CD8-positive, alpha-beta T cell (primary cell): ENCODE measurements at places on chromosomes 3 and 15.

DNA sequence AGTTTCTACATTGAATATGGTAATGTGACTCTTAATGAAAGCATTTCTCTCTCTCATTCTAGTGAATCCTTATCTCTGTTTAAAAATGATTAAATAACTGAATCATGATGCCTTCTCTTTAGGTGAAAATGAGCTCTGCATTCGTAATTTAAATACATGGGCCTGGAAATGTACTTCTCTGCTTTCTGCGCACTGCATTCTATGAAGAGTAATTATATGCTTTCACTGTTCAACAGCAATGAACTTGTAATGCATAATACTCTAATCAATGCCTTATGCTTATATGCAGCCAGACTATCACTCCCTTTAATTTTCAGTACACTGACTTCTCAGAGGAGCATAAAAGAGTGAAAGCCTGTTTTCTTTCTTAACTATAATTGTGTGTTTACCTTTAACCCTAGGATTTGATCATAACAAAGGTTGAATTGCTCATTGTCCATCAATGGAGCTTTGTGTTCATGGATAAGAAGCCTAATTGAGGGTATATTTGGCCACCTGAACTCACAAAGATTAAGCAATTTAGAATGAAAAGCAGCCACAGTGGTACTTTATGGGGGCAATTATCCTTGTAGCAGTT lies 330.8 kb upstream of the PDZRN3 start:
- no peak for DNase-seq

DNA sequence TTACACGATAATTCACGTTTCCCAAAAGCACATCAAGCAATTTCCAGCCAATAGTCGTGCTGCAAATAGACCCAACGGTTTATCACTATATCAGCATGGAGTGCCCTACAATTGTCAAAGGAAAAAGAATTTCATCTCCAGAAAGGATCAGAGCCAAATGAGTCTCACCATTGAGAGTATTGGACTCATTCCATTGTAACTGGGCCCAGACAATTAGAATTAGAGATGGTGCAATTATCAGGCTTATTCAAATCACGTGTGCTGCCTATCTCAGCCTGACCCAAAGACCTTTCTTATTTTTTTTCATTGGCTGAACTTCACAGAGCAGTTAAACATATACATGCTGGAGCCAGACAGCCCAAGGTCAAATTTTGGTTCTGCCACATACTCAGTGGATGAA lies 87.0 kb upstream of the LRTM1 start:
- no peak for DNase-seq

- DNase-seq = no peak
These were observed 140.4 kb upstream of the CCDC54 start for GRCh38 chr3:107236655-107237337.

GRCh38 chr15:51281368-51281967 lies 56.9 kb downstream of the CYP19A1 start:
- DNase-seq = no peak

- no peak for DNase-seq
These were observed 105.9 kb downstream of the TPRG1 start for GRCh38 chr3:189277711-189278110.

DNA sequence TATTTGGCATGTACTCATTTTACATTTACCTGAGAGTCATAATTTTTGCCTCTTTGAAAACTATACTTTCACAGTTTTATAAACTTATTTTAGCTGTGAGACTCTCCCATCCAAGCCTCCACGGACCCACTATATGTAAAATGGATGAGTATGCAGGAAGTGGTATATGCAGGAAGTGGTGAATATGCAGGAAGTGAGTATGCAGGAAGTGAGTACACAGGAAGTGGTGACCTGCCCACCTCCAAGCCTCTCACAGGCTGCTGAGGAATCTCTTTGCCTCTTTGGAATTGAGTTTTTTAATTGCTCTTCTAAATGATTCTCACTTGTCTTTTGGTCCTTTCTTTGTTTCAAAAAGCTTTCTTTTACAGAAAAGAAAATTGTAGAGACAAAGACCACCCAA lies 85.2 kb downstream of the KBTBD8 start:
- DNase-seq = peak; percentile 37

DNA sequence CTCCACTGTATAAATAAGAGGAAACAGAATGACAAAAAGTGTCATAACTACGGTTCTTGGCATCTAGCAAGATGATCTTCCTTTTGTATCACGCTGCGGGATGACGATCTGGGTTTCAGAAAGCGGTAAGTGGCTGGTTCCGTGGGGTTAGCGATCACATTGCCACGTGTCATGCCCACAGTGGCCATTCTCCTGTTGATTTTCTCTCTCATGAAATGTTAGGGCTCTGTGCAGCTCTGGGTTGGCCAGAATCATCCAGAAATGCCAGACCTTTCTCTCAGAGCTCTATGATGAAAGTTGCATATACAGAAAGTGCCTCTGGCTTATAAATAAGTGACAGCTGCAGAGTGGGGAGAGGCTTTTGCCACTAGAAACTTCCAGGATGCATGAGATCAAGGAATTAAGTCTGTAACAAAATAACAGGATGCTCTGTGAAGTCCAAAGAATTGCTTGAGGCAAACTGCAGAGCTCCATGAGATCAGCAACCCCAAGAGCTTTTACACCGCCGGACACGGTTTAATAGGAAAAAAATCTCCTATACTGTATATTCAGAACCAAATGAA lies 71.6 kb downstream of the ABTB1 start:
- DNase-seq = no peak

DNA sequence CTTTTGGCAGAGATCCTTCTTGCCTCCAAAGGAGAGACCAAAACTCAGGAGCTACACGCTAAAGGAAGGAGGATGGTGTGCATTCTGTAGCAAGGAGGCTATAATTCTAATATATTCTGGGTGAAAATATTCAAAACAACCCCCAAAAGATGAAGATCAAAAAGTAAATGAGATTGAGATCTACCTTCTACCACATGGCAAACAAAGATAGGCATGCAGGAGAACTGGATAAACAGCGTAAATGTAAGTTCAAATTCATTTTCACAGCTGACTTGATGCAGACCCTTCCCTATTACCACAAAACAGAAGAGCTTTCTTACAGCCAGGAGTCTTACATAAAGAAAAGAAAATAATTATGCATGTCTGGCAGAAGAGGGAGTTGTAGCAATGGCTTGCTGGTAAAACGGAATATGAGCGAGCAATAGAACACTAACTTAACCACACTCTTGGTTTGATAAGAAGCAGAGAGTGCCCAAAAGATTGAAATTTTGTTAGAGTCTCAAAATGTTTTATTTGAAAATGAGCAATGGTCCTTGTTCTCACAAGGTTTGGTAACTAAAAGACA lies 272.7 kb downstream of the MECOM start:
- DNase-seq = no peak

DNA sequence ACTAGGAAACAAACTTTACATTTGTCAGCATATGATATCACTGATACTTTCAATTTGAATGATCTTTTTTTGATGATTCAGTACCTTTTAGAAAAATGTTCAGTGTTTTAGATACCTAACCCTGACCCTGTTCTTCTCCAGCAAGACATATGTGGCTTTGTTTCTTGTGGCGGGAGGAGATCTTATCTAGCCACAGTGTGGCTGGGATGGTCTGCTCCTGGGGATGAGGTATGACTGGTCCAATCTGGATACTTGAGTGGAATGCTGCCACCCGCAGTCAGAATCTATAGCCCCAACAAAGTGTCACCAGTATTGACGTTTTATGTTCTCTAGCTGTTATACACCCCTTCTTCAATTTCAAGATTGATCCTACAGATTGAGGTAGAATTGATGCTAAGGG lies 439.0 kb upstream of the GOLIM4 start:
- no peak for DNase-seq

DNA sequence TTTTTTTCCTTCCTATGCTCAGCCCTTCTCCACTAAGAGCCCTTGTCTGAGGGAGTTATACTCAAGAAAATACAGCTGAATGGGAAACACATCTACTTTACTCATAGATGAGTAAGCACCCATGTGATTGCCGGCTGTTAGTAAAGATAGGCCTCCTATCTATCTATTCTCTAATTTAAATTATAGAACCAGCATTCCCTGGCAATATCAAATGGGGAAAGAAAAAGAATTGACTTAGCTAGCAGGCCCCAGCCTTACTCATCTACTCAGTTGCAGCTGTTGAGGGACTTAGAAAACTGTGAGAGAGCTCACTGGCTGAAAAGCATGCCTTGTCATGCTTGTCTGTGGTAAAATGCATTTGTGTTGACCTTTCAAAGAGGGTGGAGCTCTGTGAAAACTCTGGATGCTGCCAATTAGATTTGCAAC lies 116.9 kb upstream of the LRRFIP2 start:
- no peak for DNase-seq

- no peak for DNase-seq
These were observed 2.7 kb downstream of the FAN1 start for GRCh38 chr15:30906366-30906765.

- DNase-seq = no peak
These were observed 3.3 kb upstream of the SLC38A3 start for GRCh38 chr3:50201573-50202315.

DNA sequence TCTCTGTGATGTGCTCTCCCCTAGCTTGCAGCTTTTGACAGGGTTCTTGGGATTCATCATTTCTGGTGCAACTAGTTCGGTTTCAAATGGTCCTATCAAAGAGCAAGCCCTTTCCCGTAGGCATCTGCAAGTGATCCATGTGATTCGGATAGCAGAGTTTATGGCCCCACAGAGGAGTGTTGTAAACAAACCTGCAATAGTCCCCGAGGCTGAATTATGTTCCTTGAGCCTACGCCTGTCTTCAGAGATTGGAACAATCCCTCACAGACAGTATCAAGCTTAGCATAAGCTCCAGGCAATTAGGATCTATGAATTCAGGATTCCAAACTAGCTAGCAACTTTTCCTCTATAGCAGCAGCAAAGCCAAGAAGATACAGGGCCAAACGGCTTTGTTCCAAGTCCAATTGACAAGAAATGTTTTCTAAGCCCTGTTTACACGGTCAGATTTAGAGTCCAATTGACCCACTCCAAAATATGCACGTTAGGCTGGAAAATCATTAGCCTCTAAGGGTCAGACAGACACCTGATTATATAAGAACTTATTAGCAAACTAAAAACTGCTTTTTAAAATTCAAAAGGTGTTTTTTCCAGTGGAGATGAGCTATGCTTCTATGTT lies 24.8 kb downstream of the LNP1 start:
- DNase-seq = no peak

DNA sequence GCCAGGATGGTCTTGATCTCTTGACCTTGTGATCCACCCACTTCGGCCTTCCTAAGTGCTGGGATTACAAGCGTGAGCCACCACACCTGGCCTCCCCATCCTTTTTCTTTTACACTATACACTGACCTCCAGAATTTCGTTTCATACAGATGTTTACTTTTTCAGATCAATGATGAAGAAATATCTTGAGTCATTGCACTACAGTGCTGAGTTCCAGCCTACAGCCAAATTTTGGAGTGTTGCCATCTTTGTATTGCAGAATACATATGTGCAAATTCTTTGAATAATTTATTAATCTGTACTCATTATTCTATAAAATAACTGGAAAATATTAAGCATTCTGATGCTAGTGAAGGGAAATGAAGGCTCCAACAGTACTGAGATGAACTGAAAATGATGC lies 12.5 kb downstream of the ZPLD1 start:
- no peak for DNase-seq

- no peak for DNase-seq
These were observed 194.8 kb downstream of the ATP10A start for GRCh38 chr15:25668236-25668795.

GRCh38 chr3:144177649-144178048 lies 206.0 kb downstream of the DIPK2A start:
- DNase-seq = no peak

GRCh38 chr3:52394751-52395502 lies 50.0 kb downstream of the SEMA3G start:
- no peak for DNase-seq

DNA sequence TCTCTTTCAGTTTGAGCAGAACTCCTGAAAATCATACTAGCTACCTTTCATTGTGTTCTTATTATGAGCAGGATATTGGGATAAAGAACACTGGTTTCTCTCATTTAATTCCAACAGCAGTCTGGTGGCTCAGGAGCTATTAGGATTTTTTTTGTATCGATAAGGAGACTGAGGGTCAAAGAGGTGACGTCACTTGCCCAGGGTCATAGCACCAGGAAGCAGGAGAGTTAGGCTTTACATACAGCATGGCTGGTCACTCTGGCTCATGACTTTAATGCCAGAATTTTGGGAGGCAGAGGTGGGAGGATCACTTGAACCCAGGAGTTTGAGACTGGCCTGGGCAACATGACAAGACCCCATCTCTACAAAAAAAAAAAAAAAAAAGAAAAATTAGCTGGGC lies 113.6 kb downstream of the ADAMTS9 start:
- DNase-seq = no peak

DNA sequence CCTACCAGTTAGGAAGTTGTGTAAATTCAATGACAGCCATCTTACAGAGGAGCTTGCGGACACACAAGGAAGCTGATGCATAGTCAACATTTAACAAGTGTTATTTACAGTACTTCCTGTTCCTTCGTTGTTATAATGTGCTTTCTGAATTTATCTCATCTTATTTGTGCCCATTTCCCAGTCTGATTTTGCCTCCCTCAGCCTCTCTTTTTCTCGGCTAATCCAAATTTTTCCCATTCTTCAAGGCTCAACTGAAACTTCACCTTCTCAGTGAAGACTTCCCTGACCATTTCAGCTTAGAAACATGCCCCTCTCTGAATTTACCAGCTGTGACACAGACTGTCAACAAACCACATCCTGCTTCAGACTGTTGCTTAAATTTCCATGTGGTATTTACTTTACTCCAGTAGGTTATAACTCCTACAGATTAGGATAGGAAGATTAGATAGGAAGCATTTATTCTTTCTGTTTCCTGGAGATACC lies 55.7 kb upstream of the CP start:
- no peak for DNase-seq

- no peak for DNase-seq
These were observed 67.3 kb downstream of the HMCES start for GRCh38 chr3:129345971-129346370.

- DNase-seq = no peak
These were observed 429.2 kb downstream of the OTOL1 start for GRCh38 chr3:161925749-161926360.

DNA sequence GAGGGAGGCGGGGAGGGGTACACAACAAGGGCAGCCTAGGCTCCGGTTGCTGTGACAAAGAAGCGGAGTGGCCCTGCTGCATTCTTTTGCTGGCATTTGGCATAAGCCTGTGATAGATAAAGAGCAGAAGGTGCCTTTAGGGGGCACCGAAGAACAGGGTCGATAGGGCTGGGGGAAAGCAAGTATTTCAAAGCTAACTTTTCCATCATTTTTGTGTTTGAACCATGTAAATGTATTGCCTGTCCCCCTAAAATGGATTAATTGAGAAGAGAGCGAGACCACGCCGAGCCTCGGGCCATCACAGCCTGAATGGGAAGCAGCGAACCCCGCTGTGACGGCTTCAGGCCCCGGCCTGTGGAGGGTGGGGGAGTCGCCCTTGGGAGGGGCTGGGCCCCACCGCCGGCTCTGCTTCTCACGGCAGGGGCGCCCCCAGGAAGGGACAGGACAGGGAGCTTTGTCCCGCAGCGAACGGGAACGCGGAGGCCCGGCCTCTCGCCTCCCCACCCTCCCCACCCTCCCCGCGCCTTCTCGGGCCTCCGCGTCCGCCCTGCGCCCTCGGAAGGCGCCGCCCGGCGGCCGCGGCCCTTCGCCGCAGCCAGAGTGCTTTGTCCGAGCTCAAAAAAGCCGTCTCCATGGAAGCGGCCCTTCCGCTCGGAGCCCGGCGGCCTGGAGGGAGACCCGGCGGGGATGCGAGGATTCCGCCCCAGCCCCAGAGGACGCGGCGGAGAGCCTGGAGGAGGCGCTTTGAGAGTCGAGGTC lies 32.4 kb upstream of the ALDH1L1 start:
- no peak for DNase-seq

GRCh38 chr3:2246873-2247648 lies 148.4 kb downstream of the CNTN4 start:
- no peak for DNase-seq
